ENCODE measurements at places on chromosomes 7 and 10.

- no peak for DNase-seq
Measured at GRCh38 chr10:132487241-132488135, 50.1 kb upstream of the INPP5A start.

DNA sequence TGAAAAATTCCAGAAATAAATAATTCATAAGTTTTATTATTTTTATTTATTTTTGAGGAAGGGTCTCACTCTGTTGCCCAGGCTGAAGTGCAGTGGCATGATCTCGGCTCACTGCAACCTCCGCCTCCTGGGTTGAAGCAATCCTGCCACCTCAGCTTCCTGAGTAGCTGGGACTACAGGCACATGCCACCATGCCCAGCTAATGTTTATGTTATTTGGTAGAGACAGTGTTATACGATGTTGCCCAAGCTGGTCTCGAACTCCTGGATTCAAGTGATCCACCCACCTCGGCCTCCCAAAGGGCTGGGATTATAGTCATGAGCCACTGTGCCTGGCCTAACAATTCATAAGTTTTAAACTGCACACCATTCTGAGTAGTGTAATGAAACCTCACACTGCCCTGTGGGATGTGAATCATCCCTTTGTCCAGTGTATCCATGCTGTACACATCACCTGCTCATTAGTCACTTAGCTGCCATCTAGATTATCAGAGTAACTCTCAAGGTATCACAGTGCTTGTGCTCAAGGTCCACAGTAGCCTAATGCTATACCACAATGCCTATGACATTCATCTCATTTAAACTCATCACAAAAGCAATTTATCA is 17.9 kb downstream of the RTKN2 start:
- no peak for DNase-seq

- DNase-seq = no peak
Measured at GRCh38 chr7:33885290-33886148, 19.8 kb upstream of the BMPER start.

DNA sequence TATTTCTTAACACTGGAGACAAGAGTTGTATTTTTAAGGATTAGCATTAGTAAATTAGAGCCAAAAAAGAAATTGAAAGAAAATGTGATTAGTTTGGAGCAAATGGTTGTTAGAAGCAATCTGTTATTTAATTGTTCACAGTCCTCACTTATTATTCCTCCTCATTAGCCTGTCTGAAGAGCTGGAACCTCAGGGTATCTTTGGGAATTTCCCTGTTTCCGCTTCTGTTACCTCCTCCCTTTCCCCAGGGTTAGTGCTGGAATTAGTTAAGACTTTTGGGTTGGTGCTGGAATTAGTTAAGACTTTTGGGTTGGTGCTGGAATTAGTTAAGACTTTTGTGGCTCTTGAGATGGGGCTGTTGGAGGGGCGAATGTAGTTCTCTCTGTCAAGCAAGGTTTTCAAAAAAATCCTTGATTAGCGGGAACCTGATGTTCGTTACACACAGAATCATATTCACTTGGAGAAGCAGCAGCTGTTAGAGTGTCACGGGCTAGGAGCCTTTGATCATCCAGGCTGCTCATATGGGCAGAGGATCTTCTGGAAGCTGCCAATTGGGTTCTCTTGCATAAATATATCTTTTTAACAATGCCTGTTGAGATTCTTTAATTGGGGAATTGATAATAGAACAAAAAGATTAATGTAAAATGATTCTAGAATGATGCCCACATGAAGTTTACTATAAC is 251.0 kb upstream of the NPSR1 start:
- no peak for DNase-seq

DNA sequence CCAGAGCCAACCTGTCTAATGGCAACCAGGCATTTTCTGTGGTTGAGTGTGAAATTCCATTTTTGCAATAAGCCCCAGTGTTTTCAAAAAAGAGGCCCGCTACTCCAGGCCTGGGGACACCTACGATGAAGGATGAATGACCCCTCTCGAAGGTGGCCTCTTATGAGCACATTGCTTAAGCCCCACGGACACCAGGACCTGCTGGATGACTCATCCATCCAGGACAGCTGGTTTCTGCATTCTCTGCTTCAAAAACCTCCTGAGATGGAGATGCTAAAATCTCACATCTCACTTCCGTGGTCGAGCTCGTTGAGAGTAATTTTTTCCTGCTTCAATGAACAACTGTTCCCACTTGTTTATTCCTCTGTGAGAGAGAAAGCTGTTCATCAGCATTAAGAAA is 150.2 kb upstream of the FZD8 start:
- no peak for DNase-seq

DNA sequence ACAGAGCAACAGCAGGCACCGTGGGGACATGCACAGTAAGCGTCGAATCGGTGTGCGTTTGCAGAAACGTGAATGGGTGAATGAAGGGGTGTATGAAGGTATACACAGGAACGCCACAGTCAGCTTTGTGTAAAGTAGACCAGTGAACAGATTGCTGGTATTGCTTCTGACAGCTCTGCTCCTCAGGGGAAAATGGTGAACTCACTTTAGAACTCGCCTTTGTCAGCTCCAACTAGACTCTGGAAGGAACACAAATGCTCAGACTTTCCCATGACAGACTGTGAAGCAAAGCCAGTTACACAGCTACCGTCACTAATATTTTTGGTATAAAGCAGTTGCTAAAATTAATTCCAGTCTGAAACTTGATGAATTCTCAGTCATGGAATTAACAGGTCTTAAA is 78.9 kb downstream of the CUX1 start:
- DNase-seq = no peak

- no peak for DNase-seq
Measured at GRCh38 chr7:34762764-34763163, 104.7 kb downstream of the NPSR1 start.

DNA sequence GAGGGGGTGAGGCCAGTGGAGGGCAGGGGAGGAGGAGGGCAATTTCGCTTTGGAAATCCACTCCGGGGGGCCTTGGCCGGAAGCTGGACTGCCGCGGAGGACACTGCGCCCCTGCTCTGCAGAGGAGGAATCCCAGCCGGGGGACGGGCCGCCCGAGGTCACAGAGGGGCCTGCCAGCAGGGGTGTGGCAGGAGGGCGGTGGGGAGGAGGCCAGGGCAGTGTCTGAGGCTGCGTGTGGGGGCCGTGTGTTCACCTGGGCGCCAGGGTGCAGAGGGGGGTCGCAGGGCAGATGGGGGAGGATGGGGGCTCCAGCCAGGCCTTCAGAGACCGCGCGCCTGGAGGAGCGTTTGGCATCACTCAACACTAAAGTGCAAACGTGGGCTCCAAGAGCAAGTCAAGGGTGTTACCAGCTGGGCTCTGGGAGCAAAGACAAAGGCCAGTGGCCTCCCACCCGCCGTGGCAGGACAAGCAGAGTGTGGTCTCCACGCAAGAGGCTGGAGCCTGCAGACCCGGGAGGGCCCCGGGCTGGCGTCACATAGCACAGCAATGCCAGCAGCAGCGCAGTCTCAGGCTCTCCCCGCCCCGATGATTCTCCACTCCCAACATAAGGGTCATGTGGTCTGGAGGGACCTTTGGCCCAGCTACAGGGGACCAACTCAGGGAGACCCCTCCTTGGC is 45.3 kb upstream of the DNAJB6 start:
- DNase-seq = peak; percentile 7

DNA sequence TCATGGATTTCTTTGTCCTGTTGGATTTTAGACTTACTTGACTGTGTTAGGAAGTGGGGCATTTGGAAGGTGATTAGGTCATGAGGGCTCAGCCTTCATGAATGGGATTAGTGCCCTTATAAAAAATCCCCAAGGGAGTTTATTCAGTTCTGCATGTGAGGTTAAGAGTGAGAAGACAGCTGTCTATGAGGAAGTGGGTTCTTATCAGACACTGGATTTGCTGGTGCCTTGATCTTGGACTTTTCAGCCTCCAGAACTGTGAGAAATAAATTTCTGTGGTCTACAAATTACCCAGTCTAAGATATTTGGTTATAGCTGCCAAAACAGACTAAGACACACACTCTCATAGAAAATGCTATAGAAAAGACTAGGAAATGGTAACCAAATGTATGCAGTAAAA is 724.7 kb upstream of the FZD8 start:
- no peak for DNase-seq

DNA sequence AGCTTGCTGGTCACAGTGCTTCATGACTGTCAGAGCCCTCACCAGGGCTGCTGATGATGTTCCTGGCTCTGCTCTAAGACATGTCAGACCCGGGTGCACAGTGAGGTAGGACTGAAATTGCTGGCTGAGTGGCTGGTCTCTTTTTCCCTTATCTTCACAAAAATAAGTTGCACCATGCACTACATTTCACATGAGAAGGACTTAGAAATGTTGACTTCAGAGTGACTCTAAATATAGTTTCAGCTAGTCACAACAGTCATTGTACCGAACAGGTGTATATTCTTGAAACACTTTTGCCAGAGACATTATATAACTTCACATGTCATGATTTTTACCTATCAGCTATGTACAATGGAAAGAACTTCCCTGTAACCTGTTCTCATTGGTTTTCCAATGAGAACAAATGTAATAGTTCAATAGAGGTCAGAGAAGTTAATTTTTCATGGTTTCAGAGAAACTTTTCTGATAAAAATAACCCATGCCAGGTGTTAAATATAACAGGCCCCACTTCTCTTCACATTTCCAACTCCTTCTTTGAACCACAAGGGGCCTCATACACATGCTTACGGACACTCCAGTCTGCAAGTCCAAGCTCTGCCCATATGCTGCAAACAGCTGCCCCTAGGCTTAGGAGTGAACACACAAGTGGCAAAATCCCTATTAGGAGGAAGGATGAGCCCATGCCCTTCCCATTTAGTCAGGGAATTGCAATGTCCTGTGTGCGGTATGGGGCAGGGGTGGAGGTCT is 115.6 kb downstream of the CDK6 start:
- DNase-seq = no peak

DNA sequence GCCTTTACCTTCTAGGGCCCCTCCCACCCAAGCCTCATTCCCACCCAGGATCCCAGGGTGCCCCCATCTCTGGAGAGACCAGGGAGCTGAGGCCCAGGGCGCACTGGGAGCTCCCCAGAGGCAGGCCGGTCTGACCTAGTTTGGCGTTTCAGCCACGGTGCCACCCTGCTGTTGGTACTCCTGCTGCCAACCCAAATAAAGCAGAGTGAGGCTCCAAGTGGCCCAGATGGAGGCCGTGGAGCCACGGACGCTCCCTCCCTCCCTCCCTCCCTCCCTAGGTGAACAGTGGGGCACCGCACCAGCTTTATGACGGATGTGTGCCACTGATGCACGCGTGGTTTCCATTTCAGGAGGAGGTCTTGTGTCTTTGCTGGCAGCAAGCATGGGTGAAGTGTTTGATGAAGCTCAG is 1.8 kb downstream of the INPP5A start:
- DNase-seq = no peak

- DNase-seq = no peak
Measured at GRCh38 chr10:21402606-21403083, 122.8 kb downstream of the SKIDA1 start.

GRCh38 chr7:2336626-2337299 is 17.9 kb upstream of the EIF3B start:
- DNase-seq = no peak

DNA sequence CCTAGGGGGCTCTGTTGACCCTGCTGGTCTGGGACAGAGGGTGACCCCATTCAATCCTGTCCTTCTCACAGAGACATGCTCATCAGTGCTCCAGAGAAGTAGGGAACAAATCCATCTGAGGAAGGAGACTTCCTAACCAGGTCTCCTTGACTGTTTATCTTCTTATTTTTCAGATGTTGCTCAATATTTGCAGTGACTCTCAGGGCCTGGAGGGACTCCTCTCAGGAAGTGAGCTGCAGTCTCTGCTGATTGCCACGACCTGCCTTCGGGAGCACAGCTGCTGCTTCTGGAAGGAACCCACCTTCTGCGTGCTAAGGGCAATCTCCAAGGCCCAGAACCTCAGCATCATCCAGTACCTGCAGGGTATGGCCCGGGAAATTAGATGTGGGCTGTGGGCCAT is 41.0 kb downstream of the WDFY4 start:
- no peak for DNase-seq

DNA sequence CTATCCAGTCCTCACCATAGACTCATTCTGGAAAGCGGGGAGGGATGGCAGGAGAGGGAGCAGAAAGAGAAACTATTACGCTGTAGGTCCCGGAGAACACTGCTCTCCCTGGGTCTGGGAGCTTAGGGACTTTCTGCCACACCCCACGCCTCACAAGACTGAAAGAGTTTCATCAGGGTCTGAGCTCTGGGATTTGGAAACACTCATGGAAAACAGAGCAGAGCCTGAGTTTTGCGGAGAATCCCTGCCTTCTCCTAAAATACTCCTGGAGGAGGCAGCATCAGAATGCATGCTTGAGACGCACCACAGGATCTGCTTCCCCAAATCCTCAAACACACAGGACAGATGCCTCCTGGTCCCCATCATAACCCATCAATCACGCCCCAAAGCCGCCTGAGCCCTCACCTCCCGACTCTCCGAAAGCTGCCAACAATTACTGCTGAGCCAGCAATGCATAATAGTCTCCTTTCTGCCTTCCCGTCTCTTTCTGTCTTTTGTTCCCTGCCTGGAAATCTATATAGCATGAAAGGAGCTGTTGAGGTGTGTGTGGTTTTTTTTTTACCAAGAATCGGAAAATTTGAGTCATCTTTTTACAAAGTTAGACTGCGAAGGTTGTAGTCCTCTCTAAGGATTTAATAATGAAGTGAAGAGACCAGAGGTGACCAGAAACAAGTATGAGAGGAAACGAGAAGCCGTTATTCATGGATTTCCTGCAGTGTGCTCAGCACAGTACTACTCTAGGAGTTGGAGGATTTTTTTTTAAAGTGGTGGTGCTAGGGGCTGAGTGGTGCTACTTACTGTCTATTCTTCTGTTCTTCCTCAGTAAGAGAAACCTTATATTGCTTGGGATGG is 37.7 kb downstream of the ASB13 start:
- DNase-seq = peak; percentile 74

DNA sequence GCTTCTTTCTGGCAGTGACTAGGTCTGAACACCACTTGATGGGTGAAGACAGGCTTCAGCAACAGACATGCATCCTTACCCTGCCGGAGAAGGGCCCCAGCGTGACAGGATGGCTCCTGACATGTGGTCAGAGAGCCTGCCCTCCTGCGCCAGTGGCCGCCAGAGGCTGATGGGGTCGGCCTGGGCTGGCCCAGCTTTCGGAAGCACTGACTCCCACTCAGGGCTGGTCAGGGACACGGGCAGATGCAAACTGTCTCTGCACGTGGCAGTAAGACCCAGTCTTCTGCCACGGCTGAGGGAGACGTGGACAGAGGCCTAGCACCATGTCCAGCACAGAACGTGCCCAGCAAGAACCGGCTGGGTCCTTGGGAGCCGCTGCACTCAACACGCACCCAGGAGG is 10.2 kb downstream of the TUBGCP2 start:
- DNase-seq = no peak

DNA sequence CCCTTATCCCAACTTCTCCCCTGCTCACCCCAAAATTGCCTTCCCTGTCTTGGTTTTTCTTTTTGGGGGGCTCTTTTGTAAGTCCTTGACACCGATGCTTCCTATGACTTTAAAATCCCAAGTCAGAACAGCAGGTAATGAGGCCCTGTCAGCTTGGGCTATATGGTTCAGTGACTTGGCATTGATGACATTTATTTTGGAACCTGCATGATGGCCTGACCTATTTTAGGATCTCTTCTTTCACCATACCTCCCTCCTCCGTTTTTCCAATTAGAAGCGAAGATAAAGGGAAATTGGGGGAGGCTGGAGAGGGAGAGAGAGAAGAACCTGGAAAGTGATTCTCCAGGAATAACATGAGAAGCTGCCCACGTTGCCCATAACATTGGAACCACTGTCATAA is 424.9 kb upstream of the AUTS2 start:
- DNase-seq = no peak
